ENCODE measurements at places on chromosomes 1 and 21.
A peak's percentile ranks its signal among the peaks of the same experiment; 100 is the strongest.

DNA sequence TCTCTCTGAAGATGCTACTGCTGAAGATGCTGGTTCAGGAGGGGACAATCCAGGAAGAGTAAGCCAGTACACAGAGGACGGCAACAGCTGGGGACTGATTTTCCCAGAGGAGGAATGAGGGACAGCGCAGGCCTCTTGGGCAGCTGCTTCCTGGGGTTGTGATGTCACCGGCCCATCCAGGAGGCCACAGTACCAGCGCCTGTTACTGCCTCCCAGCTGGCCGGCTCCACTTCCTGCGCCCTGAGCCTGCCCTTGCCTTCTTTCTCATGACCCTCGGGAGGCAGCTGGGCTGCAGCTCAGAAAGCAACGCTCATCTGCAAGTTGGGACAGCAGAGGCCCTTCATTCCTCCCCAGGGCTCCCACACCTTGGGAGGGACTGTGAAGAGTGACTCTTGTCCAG, 21.9 kb upstream of the ID3 start:
- DNase-seq = no peak

DNA sequence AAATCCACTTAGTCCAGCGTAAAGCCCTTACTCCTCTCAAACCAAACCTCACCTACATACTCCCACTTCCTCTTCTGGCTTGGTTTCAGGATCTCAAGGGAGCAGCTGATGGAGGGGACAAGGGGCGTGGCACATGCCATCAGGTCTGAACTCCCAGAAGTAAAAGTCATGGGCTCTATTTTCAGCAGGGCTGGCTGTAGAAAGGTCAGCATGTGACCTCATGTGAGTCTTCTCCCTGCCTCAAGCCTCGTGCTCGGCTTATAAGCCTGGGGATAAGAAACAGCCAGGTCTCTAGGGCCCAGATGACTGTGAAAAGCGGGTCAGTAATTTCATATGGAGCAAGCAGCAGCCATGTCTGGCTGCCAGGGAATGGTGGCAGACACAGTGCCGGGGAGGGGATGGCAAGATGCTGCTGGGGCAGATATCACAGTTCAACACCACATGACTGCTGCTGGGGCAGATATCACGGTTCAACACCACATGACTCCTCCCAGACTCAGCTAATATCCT, 227.9 kb downstream of the KCNH1 start:
- no peak for DNase-seq

DNA sequence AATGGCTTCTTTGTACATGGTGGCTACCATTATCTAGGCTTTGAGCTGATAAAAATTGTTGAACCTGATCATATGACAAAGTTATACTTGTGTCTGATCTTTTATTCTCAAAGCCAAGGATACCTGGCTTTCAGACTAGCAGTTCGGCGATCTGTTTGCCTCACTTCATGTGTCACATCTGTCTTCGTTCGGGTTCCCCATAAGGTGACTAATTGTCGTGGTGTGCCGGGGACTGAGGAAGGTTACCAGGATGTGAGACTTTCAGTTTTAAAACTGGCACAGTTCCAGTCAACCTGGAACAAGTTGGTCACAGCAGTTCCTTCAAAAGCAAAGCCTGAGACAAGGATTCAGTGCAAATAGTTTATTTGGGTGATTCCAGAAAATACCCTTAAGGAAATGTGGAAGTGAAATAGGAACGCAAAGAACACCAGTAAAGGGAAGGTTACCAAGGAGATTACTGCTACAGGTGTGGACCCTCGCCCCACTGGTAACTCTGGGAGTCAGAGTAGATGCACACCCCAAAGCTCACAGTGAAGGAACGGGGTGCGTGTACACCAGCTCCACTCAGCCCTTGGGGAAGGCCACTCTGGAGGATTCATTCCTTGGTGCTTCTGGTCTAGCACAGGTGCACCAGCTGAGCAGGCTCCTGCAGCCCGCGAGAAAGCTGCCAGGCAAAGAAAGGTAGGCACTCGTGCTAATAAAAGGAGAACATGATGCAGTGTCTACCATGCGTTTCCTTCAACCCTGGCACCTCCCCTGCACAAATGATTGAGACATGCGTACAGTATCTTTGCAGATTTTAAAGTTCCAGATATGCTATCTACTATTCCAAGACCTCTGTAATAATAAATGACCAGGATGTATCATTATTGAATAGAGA, 69.0 kb downstream of the VWA5B1 start:
- DNase-seq = no peak

- no peak for DNase-seq
These were observed 23.7 kb downstream of the CAMK1G start for GRCh38 chr1:209607102-209607794.

DNA sequence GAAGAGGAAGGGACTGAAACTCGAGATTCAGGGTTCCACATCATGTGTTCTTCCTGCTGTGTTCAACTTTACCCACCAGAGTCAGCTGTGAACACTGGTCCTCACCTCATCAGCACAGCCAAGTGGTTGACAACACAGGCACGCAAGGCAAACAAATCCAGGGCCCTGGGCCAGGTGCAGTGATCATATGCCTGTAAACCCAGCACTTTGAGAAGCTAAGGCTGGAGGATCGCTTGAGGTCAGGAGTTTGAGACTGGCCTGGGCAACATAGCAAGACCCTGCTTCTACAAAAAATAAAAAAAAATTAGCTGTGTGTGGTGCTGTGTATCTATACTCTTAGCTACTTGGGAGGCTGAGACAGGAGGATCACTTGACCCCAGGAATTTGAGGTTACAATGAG, 8.4 kb upstream of the XKR8 start:
- DNase-seq = no peak

DNA sequence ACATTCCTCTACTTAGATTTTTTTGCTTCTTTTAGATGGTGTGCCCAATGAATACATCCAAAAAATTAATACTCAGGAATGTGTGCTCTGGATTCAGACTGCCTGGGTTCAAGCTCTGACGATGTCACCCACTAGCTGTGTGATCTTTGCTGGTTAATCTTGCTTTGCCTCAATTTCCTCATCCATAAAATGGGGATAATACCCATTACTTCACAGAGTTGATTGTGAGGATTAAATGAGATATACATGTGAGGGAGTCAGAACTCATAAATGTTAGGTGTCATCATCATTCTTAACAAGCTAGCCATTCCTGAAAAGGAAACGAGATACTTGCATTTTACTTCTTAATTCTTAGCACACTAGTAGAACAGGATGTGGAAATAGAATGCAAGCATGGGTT, 12.9 kb upstream of the TTF2 start:
- no peak for DNase-seq

- DNase-seq = no peak
These were observed 15.4 kb downstream of the TRAF5 start for GRCh38 chr1:211341999-211342398.

DNA sequence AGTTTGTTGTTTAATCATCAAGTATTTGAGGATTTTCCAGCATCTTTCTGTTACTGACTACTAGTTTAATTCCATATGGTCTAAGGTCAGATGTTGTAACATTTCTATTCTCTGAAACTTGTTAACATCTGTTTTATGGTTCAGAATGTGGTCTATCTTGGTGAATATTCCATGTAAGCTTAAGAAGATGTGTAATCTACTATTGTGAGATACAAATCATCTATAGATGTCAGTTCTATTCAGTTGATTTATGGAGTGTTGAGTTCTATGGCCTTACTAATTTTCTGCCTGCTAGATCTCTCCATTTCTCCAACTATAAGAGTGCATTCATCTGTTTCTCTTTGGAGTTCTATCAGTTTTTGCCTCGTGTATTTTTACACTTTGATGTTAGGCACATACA, 31.5 kb downstream of the WARS2 start:
- DNase-seq = no peak

DNA sequence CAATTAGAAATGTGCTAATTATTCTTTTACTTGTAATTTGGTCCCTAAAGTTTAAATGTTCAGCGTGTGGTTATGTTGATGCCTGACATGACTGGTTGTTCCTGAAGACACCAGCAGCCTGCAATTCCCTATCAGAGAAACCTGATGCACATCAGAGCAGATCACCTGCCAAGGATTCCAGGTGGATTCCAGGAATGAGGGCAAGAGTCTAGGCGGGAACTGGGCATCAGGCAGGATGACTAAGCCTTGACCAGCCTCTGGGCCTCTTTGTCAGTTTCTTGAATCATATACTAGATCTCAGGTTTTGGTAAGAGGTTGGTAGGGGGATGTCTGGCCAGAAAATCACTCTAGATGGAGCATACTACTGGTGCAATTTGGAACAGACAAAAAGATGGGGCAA, 130.7 kb upstream of the TNR start:
- no peak for DNase-seq

DNA sequence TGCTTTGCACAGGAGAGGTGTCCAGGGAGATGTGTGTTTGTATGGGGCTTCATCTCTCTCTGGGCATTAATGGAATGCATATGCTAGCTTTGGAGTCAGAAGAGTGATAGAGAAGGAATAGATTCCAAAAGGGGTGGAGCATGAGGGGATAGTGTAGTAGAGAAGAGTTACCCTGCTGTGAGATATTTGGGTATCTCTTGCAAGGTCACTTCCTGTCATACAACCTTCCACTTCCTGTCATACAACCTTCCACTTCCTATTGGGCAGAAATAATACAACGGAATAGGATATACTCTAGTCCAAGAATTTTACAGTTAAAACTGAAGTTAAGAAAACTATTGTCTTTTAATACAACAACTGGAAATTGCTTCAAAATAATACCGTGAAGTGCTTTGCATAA, 351.8 kb upstream of the FMN2 start:
- DNase-seq = no peak

GRCh38 chr1:153728305-153729066, 636 bp downstream of the INTS3 start:
- DNase-seq = peak; percentile 84

GRCh38 chr1:230270559-230271281, 155.4 kb downstream of the PGBD5 start:
- no peak for DNase-seq

DNA sequence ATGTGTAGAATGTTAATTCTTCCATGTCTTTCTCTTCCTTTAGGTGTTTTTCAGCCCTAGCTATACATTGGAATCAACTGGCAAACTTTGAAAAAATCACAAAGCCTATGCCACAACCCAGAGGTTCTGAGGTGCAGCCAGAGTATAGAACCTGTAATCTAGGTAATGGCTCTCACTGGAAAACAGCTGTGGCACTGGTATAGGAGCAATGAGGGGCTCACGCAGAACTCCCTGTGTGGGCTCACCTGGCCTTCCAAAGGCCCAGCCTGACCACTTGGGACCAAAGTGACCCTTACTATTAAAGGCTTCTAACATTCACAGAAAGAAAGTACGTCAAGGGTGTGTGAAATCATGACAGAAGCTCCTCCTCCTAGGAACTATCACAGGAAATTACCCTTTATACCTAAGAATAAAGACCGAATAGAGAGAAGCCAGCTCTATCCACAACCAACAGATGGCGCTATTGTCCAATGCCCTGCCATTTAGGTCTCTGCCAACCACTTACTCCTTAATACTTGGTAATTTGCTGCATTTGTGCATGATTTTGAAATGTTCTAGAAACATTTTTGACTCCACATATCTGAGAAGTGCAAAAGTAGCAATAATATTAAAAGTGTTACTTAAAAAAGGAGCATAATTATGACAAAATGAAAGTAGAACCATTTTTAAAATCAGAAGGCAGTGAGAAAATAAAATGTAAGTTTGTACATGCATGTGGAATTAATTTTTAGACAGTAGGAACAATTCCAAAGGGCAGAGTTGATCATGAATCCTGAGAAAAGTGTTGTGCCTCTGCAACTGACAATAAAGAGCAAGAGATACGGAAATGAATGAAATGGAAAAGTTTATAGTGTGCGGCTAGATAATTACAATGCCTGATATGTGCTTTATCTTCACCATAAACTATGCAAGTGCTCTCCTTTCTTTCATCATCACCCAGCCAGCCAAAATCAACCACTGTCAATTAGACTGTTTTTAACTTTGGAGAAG, 93.1 kb upstream of the HAO2 start:
- peak; percentile 30 for DNase-seq

- no peak for DNase-seq
These were observed 173.6 kb downstream of the COP1 start for GRCh38 chr1:176033474-176033873.

DNA sequence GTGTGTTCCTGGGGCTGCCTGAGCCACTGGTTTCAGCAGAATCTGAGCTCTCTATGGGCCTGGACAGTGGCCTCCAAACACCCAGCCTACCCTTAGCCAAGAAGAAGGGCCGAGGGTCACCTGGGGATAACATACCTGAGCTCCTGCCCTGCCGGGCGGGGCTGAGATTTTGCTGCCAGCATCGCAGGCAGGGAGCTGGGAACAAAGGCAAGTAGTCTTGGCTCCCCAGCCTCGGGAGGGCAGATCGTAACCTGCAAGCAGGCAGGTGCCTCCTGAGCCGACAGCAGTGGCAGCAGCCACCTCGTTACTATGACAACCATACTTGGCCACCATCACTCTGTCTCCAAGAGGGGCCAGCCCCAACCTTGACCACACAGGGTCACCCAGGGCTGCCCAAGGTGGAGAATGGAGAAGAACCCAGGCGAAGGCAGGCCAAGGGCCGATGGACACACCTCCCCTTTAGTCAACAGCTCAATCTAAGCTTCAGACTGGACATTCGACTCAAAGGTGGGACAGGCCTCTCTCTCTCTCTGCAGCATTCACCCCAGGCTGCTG, 54.6 kb downstream of the TOMM20 start:
- DNase-seq = peak; percentile 40

DNA sequence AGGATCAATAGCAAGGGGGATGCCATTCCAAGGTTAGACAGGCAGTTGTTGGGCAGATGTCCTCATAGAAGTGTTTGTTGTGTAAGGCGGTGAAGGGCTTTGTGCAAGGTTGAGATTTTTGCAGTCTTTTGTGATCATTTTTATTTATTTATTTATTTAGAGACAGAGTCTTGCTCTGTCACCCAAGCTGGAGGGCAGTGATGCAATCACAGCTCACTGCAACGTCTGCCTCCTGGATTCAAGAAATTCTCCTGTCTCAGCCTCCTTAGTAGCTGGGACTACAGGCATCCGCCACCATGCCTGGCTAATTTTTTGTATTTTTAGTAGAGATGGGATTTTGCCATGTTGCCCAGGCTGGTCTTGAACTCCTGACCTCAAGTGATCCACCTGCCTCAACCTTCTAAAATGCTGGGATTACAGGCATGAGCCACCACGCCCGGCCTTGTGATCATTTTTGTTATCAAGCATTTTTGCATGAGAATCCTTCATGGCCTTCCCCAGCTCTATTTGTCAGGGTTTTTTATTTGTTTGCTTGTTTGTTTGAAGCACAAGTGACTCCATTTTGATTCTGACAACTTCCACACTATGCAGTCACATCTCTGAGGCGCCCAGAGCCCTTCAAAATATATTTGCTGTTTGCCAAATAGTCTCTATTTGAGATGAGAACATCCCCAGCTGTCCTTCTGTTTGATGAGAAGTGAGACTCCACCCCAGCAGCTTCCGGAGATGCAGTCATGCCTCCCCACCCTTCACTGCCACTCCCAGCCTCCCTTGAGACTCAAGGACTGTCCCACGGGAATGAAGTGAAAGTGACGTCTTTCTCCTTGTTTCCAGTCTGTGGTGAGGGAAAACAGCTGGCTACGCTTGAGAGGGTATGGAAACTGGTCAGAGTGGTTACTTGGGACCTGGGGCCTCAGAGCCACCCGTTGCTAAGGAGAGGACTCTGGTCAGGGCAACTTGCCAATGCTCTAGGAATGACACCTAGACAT, 38.0 kb downstream of the TMEM50B start:
- no peak for DNase-seq

Data from H7 (cell line).